Retinal pigment epithelial cell (primary cell): ENCODE measurements at places on chromosomes 3 and 15.

DNA sequence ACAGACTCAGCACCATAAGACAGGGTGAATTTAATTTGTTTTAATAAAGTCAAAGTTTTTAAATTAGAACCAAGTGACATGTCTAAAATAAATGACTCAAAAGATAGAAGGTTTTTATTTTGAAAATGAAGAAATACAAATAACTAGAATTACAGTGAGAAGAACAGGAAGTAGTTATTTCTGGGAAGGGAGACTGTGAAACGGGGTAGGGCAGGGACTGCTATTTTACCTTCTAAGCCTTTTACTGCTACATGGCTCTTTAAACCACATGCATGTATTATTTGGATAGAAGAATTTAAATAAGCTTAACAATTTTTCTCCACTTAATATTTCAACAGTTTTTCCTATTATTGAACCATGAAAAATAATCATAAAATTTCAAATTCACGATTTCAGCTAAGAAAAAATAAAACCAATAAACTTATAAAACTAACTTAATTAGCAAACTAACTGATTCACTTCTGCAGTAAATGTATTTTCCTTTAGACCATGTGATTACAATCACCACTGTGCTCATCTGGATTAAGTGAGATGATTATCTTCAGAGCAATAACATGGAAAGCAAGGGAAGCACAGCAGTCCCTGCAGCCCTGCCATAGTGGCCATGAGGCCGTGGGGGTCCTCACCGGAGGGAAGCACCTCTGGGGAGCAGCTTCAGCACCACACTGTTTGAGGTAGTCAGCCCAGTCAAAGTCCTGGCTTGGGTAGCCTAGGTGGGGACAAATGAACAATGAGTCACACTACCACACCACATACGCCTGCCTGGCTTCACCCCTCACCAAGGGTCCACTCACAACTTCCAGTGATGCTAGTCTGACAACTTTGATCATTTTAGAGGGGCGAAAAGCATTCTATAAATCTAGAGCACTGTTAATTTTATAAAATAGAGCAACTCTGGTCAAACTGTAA, 28.3 kb upstream of the STIMATE start:
- DNase-seq = no peak

DNA sequence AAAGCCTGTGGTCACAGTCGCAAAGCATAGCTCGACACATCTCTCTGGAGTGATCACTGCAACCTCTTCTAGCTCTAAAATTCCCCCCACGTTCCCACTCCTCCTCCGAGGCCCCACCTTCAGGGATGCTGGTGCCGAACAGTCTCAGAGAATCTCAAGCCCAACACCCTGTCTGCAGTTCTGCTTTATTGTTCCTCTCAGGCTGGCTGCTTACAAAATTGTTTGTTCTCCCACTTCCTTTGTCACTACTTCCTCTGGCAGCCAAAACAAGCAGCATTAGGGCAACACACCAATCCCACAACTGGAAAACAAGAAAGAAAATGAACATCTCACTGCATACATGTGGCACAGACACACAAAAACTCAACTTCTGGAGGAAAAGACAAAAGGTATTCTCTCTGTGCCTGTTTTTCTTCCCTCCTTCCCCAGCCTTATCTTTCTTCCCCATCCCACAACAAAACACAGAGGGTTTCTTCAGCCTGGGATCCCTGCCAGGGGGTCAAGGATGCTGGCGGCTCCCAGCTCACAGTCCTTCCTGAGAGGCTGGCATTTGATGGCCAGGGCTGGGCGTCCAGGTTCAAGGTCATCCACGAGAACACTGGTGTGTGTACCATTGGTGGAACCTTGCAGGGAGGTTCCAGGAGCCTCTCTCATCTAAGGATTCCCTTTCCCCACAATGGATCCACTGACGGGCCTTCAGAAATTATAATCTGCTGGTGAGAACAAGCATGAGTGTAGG, 108.4 kb downstream of the TMCO5A start:
- DNase-seq = no peak

GRCh38 chr15:98782801-98783200, 134.5 kb downstream of the IGF1R start:
- DNase-seq = no peak

DNA sequence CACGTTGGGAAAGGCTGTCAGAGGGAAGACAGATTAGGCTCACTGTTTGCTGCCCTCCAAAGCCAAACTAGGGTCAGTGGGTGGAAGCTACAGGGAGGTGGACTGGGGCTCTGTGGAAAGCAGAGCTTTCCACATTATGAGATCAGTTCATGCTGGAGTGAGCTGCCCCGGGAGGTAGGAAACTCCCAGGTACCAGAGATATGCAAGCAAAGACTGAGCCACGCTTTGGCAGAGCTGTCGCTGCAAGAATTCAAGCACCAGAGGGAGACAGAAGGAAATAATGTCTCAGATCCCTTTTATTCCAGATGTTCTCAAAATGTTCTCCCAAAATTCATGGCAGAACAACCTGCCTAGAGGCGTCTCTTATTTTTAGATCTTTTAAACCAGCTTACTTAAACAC, 286.6 kb downstream of the WDR72 start:
- DNase-seq = no peak

GRCh38 chr15:37098468-37099318, 1.7 kb downstream of the MEIS2 start:
- no peak for DNase-seq

GRCh38 chr15:88982304-88982945, 69.2 kb upstream of the MFGE8 start:
- no peak for DNase-seq

DNA sequence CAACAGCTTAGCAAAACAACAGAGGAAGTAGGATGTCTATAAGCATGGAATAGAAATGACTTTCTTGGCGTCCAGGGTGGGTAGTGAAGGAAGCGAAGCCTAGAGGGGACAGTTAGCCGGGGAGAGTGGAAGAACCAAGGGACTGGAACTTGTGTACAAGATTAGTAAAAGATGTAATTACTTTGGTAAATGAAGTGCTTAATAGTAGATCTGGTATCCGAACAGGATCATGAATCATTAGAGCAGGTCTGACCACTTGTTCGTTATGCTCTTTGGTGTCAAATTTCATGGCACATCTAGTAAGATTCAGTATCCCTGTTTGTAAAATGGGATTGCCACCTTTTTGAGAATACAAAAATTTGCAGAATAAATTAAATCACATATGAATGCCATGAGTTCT, 112.5 kb upstream of the MLF1 start:
- DNase-seq = no peak

- DNase-seq = no peak
Measured at GRCh38 chr3:65785065-65785645, 253.6 kb downstream of the MAGI1 start.

- peak; percentile 73 for DNase-seq
Measured at GRCh38 chr3:192481638-192482037, 245.7 kb downstream of the FGF12 start.

DNA sequence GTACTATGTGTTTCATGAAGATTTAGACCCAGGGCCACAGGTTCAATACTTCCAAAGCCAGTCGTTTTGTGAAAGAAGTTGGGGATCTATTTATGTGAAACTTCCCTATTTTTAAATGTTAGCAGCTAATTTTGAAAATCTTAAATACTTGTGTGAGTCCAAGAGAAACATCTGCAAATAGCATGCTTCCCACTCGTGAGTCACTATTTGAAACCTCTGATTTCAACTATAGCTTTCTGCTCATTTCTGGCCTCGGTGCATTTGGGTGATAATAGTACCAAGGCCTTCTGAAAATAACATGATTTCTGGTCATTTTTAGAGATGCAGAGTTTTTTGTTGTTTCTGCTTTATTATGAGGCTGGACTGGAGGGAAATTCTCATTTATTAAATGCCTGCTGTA, 110.0 kb downstream of the OPA1 start:
- no peak for DNase-seq

DNA sequence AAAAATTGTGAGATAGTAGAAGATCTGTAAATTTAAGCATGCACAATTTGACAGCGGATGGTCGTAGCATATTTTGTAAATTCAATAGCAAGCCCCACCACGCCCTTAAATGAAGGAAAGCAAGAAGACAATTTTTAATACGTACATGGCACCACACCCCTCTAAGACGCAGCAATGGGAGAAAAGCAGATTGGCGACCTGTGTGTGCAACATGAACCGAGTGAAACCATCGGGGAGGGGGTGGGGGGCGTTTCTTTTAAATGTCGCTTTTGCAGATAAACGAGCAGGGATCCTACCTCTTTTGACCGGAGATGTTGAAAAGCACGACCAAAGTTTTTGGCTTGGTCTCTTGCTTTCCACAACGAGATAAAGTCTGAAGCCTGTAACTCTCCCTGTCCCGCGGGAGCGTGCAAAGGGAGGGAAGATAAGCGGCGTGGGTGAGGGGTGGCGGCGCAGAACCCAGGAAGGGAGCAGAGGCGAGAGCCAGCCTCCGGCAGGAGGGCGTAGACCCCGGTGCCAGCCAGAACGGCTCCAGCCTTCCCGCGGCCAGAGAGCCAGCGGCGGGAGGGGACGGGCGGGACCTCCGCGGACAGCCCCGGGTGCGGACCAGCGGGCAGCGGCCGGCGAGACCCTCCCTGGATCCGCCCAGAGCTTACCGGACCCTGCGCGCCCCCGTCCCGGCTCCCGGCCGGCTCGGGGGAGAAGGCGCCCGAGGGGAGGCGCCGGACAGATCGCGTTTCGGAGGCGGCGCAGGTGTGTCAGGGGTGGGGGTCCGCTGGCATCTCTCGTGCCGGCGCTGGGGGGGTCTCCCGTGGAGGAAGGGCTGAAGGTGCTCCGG, at the start of gene CHL1:
TSS of gene CHL1 (plus strand) at position 453 of the 838 bp plus-strand sequence. CDS start 123,014 bp downstream, outside the sequence.
- DNase-seq = no peak

GRCh38 chr15:20356911-20357480, 184.6 kb downstream of the GOLGA6L6 start:
- no peak for DNase-seq

DNA sequence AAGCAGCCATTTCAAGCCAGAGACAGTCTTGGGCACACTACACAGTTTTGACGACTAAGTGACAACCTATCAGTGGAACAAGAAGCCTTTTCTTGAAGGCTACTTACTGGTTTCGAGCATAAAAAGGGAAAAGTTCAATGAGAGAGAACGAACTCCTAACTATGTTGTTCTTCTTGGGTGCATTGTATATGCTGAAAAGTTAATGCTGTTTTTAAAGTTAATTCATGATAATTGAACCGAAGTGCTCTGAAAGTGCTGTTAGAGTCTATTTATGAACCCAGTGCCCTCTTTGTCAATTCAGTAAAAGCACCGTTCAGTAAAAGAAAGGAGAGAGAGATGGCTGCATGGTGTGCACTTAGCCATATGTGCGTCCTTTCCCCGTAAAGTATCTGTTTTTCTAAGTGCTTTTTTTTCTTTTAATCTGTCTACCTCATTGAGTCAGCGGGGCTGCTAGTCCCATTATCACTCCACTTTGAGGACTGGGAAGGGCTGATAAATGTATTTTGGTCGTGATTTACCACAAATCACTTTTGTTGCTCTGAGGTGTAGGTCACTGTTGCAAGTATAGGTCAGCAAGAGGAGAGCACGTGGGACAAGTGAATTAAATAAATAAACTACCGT, 380.7 kb upstream of the GOLIM4 start:
- DNase-seq = no peak

DNA sequence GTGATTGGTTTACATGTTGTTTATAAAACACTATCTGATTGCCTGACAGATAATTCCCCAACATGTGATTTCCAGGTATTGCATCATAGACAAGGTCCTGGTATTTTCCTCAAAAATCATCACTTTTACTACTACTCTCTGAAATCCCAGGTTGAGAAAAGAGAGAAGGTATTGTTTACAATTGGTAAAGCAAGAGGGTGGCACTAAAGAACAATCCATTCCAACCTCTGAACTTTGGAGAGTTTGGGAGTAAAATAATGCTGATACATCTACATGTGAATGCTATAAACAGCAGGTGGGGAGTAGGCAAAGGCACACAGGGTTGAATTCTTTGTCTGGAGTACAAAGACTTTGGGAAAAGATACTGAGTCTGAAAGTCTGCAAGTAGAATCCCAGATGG, 134.2 kb downstream of the WDR72 start:
- DNase-seq = no peak

DNA sequence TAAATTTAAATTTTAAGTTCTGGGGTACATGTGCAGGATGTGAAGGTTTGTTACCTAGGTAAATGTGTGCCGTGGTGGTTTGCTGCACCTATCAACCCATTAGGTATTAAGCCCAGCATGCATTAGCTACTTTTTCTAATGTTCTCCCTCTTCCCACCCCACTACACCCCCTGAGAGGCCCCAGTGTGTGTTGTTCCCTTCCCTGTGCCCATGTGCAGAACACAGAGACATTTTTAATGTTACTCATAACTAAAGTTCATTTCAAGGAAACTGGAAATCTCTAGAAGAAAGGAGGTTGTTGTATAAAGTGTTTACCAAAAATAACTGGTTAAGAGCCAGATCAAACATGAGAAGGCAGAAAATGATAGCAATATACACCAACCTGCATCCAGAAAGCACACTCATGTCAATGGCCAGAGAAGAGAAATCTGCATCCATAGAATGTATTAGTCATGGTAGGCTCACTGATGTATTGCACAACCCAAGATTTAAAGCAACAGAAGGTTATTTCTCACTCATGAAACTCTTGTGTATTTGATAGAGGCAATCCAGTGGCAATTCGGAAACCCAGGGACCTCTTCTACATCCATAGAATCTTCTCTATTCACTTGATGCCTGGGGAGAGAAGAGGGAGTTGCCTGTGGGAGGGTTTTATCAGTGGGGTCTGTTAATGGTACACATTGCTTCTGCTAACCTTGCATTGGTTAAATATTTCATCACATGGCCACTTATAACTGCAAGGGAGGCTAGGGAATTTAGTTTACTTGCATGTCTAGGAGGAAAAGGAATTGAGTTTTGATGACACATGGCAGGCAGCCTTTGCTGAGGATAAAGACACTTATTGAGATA, 321.9 kb upstream of the RASGRP1 start:
- DNase-seq = no peak

- no peak for DNase-seq
Measured at GRCh38 chr3:146511402-146512134, 32.8 kb downstream of the PLSCR1 start.

- no peak for DNase-seq
Measured at GRCh38 chr3:59318881-59319280, 269.1 kb upstream of the CFAP20DC start.

GRCh38 chr3:29092348-29092747, 188.5 kb upstream of the RBMS3 start:
- no peak for DNase-seq

GRCh38 chr15:46552316-46552715, 917.5 kb downstream of the SQOR start:
- DNase-seq = no peak

DNA sequence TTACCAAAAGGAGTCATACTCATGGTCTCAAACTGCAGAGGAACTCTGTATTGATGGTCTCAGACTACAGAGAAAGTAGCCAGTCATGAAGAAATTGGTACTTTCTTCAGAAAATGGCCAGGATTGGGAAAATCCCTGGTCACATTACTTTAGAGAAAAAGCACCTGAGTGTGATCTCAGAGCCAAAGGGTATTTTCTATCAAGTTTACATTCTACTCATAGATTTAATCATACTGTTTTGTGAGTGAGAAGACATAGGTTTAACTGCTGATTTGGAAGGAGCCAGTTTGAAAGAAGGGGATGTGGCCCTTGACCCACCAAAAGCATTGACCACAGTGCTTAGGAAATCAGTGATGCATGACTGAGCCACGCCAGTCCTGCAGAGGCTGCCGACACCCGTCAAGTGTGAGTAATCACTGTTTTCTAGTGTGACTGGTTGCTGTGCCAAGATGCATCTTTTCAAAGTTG, 203.6 kb downstream of the AKAP13 start:
- DNase-seq = no peak

GRCh38 chr3:411226-411625, 214.7 kb downstream of the CHL1 start:
- DNase-seq = no peak

GRCh38 chr3:64575211-64575844, 112.5 kb downstream of the ADAMTS9 start:
- no peak for DNase-seq

- DNase-seq = no peak
Measured at GRCh38 chr3:58355179-58355578, 22.5 kb downstream of the PXK start.
